Right cardiac atrium (tissue), 5 donors: ENCODE measurements at places on chromosomes 16 and 17. TPM values are rescaled to one million over a fixed set of nuclear protein-coding genes. Genes with fewer than 3 reads are reported as not detected.

- no peak for DNase-seq
Measured at GRCh38 chr17:8322061-8322460, 12.0 kb downstream of the ARHGEF15 start.

GRCh38 chr16:4918781-4919251 is 18.1 kb downstream of the PPL start:
- no peak for DNase-seq

DNA sequence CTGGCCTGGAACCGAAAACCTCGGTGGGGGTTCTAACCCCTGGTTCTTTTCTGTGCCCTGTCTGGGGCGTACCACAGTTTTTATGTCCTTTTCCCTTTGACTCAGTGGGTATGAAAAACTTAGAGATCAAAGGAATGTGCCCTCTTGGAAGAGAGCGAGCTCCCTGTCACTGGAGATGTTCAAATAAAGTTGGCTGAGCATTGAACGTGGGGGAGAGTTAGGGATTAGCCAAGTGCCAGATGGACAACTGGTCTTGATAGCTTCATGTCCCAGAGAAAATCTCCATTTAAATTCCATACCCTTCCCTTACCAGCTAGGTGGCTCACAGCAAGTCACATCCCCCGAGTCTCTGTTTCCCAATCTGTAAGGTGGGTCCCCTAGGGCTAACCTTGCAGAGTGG is 9.5 kb downstream of the ADGRG1 start:
- no peak for DNase-seq

DNA sequence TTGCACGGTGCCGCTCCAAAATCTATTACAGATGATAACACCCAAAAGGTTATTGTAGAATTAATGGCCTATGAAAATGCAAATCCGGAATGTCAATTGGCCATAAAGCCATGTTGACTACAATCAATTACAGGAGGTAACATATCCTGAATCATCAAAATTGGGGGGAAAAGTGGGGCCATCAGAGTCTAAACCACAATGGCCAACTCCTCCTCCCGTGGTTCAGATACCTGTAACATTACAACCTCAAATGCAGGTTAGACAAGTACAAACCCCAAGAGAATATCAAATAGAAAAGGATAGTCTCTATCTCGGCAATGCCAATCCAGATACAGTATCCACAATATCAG is 14.9 kb downstream of the FLYWCH1 start:
- DNase-seq = no peak

GRCh38 chr17:49899191-49899485 is 51.3 kb upstream of the TAC4 start:
- no peak for DNase-seq

GRCh38 chr16:21190599-21190998 is 20.8 kb downstream of the ZP2 start:
- DNase-seq = no peak

- no peak for DNase-seq
Measured at GRCh38 chr16:53092284-53092683, 37.5 kb downstream of the CHD9 start.

DNA sequence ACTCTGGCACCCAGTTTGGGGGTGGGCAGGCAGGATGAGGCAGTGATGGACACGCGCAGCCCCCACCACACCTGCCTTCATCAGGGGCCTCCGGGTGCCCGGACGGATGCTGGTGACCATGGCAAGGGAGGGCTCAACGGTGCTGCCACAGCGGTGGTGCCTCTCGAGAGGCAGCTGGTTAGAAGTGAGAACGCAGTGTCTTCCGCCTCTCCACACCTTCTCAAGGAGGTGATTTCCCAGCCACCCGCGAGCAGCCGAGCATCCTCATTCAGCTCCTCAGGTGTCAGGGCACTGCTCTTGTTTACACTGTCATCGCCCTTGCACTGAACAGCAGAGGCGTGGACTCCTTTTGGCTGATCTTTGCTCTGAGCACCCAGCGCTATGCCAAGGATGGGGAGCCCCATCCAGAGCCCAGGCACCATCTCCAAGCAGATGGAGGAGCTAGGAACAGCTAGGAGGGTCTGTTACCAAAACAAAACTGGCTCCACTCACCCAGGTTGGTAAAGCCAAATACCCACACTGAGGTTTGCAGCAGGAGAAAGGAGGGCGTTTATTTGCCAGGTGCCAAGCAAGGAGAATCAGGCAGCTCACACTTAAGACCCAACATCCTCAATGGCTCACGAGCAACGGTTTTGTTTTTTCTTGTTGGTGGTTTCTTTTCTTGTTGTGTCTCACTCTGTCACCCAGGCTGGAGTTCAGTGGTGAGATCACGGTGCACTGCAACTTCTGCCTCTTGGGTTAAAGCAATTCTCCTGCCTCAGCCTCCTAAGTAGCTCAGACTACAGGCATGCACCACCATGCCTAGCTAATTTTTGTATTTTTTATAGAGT is 174.3 kb upstream of the TNRC6C start:
- DNase-seq = no peak

DNA sequence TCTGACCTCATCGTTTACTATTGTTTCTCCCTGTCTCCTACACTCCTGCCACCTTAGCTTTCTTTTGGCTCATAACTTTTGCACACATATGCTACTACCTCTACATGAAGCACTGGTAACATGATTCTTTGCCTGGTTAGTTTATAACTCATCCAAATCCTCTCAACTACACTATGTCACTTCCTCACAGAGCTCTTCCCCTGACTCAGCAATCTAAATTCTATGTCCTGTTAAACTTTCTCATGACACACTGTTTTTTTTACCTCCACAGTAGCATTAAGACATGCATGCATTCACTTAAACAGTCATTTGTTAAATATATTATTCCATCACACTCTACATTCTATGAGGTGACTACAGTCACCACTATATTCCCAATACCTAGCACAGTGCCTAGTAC is 19.7 kb downstream of the APPBP2 start:
- DNase-seq = no peak

DNA sequence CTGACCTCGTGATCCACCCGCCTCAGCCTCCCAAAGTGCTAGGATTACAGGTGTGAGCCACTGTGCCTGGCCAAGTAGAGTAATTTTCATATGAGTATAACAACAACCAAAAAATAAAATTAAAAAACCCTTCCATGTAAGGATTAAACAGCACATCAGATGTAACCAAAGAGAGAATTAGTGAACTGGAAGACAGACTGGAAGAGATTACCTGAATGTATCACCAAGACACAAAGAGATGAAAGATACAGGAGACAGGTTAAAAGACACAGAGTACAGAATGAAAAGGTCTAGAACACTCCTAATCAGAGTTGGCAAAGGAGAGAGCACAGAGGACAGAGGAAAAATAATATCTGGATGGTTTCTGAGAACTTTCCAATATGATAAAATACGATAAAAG is 1.8 kb upstream of the TNK1 start:
- no peak for DNase-seq

DNA sequence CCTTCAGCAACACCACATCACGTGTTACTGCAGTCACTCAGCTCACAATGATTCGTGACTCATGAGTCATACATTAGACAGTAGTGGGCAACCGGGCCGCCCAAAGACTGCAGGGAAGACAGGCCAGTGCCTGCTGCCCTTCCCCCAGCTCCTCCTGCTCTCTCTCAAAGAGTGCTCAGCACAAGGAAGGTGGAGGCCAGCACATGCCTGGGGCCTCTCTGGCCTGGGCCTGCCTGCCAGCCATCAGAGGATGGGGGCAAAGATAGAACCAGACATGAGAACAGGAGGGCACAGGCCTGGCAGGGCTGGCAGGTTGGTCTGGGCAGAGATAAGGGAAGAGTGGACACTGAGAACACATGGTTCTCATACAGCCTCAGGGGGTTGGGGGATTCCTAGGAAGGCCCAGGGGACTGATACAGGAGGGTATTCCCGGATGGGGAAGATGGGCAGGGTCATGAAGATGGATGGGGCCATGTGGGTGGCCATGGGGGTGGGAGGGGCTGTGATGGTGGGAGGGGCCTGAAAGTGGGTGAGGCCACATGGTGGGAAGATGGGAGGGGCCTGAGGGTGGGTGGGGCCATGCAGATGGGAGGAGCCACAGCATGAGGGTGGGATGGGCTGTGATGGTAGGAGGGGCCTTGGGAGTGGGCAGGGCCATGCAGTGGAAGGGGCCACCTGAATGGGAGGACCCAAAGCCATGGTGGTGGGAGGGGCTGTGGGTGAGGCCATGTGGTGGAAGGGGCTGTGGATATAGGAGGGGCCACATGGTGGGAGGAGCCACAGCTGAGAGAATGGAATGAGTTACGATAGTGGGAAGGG is 29.0 kb downstream of the KATNB1 start:
- DNase-seq = peak; percentile 60

HSD11B2 gene
- polyA plus RNA-seq = 0.38 TPM

CACNG5 gene
- not detected for polyA plus RNA-seq

EPN3 gene
- polyA plus RNA-seq = 22.6 TPM

TRPV2 gene
- 5.2 TPM for polyA plus RNA-seq

MMP25 gene
- 0.68 TPM for polyA plus RNA-seq

FGF11 gene
- polyA plus RNA-seq = 31.7 TPM
